ENCODE measurements at places on chromosomes 7 and 10.

DNA sequence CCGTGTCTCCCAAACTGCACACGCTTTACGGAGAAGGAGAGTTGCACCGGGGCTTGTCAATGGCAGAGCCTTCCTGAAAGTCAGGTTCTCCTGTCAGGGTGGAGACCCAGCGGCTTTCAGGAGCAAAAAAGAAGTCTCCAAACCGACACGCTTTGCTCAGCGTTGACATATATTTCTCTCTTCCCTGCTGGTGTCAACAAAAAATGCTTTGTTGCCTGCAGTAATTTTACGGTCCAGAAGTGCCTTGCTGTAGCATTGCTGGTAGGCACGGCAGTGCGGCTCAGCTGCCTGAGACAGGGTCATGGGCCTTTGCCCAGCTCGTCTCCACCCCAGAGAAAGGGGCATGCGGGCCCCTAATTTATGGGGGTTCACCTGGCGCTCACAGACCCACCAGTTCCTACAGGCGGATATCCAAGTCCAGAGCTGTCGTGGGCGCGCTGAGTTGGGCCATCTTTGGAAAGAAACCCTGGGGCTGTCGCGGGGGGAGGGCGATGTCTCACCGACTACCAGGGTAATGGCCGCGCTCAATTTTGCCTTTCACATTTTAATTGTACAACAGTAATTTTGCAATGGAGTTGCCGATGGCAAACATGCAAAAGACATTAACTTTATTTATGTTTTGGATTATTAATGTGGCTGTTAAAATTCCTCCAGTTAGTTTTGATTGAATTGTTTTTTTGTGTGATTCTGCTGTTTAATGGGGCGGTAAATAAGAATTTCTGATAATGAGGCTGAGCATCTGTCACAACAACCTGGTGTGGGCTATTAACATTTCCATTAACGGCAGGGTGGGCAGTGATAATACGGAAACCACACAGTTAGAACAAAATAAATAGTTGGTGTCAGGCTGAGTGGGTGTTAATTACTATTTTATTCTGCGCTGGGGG, 478.2 kb upstream of the FOXK1 start:
- DNase-seq = no peak

DNA sequence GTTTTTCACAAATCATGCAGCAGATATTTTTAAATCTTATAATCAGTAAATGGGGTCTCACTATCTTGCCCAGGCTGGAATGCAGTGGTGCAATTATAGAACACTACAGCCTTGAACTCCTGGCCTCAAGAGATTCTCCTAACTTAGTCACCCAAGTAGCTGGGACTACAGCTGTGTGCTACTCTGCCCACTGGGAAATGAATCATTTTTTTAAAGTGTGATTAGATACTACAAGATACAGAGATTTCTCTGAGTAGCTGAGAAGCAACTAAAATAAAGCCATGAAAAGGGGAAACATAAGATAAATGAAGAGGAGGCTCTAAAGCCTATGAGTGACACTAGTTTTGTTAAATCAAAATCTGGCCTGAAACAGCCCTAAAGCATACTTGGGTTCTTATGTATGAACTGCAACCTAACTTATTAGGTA, 119.7 kb downstream of the JMJD1C start:
- no peak for DNase-seq

DNA sequence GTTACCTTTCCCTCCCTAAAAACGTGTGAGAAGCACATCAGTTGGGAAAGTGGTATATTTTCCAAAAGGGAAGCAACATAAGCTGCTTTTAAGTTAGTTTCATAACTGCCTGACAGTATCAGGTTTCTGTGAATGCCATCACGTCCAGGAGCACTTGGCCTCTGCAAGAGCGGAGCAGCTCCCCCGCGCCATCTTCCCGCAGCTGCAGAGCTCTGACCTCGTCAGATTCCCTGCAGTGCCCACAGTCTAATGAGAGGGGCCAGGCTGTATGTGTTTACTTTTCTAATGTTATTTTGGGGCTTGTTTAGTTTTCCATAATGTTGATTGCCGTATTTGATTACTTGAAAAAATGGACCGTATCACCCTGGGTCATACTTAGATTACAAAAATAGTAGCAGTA, 74.2 kb downstream of the MGMT start:
- no peak for DNase-seq

DNA sequence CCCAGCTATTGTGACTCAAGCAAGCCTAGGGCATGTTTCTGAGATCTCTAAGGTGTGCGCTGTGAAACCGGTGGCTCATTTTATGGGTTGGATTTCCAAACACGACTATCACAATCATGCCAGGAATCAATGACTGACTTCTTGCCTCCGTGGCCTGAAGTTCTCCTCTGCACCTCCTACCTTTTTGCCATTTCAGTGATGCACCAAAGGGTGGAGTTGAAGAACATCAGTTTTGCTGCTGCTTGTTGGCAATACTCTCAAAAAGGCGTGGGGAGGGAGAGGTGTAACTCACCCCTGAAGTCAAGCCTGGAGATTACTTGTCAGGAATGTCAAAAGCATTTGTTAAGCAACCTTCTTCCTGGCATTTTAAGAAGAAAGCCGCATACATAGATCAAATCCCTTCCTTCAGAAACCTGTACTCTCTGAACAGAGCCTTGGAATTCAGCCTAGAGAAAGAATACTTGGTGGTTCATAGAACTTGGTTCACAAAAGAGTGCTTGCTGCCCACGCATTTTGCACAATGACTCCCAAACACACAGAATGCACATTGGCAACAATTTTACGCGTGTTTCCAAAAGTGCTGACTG, 41.0 kb downstream of the KIAA1217 start:
- DNase-seq = no peak

DNA sequence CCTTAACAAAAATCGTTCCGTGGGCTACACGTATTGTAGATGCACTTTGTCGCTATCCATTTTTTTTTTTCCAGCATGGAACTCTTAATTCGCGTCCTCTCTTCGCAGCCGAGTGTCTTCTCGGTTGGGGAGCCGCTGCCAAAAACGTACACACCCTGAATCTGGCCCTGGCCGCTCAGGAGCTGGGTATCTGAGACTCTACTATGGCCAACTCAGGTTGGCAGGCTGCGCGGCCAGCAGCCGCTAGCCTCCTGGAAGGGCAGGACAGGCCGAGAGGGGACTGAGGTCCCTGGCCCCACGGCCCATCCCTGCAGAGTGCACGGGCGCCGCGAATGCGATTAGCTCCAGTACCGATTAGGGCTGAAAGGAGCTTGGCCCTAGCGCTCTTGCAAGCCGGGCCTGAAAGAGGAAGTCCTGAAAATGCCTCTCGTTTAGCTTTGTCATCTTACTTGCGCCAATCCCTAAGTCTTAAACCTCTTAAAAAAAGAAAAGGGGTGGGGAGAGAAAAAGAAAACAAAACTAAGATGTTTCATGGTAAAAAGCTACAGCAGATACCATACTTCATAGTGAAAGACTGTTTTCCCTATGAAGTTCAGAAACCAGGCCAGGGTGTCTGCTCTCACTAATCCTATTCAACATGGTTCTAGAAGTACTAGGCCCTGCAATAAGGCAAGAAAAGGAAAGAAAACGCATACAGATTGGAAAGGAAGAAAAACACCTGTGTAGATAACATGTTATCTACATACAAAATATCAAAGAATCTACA, 113.2 kb upstream of the RHEB start:
- DNase-seq = peak; percentile 44

DNA sequence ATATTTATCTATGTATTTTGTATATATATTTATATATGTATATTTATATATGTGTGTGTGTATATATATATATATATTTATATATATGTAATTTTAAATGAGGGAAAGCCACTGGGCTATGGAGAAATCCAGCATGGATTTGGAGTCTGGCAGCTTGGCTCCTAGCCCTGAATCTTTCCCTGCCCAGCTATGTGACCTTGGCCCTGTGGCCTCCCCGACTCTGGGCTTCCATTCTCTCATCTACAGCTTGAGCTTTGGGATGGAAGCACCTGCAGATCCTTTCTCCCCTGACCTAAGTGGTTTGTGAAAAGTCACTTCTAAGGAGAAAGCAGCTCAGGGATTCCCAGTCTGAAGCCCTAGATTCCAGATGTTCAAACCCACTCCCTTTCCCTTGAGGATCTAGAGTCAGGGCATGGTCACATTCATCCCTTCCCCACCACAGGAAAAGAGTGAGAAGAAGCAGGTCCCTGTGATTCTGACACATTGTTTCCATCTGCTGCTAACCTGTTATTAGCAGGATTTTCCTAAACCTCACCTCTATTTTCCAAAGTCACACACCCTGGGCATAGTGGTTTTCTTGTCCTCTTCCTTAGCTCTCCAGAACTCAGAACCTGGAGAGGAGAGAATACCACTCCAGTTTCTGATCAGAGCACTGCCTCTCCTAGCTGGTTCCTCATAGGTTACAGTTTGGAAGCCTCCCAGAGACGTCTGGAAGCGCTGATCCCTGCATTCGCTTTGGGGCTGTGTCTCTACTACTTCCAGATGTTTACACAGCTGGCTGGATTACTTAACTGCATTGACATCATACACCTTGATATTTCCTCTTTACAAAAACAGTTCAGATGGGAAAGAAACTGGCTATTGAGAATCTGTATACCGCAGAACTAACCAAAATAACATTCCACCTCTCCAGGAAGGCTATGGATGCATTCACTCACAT, 327.5 kb upstream of the ZMIZ1 start:
- DNase-seq = no peak

DNA sequence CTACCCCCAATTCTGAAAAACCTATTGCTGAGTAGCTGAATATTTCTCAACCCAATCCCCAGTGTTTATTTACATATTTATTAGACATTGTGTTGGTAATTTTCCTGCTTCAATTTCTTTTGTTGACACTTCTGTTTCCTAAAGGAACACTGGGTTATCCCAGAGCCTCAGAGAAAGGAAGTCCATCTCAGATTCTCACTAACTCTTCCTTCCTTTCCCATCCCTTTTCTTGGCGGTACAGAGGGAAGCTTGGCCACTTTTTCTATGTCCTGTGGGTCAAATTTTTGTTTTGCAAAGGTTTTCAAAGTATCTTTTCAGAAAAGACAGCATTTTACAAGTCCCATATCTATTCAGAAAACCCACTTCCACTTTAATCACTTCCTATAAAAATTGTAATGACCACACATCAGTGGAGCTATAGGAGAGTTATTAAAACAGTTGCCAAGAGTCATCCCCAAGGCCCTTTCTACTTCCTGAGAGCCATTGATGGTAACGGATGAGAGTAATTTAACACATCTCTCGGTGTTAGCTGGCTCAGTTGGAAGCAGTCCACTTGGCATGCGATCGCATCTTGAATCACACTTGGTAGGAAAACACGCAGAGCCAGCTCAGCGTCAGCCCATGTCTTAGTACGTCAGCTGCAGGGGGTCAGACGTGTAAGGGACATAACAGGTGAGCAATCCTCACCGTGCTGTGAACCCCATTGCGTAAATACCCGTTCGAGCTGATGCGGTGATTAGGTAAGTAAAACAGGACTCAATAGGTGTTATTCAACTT, 231.1 kb upstream of the ADARB2 start:
- DNase-seq = no peak

DNA sequence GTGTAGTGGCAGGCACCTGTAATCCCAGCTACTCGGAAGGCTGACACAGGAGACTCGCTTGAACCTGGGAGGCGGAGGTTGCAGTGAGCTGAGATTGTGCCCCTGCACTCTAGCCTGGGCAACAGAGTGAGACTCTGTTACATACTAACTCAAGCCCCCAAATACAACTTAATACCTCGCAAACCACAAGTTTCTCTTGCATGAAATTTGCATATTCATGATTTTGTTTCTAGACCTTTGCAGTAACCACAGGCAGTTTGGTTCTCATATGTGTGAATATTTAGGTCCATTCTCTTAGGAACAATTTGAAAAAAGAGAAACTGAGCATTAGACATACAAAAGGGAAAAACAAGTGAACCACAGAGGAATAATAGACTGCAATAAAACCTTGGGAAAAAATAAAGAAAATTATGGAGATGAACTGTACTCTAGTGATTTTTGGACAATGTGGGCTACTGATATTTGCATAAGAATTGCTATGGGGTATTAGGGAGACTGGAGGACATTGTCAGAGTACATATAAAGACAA, 77.0 kb downstream of the ZNF277 start:
- no peak for DNase-seq

DNA sequence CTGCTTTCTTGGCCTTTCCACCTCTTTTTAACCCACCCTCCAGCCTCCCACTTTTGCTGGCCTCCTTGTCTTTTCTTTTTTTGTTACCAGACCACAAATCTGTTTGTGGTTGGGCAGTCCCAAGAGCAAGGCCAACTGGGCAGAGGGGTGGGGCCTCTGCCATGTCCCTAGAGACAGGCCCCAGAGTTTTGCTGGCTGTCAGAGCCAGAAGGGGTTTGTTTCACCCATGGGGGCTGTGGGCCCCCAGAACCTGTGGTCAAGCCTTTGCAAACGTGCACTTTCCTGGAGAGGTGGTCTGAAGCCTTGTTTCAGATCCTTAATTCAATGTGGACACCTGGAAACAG, 10.3 kb downstream of the ZMIZ1 start:
- no peak for DNase-seq

GRCh38 chr10:92656266-92656961, 33.3 kb upstream of the HHEX start:
- no peak for DNase-seq

- no peak for DNase-seq
Observed at GRCh38 chr10:72257051-72257892, 16.5 kb upstream of the DDIT4 start.

DNA sequence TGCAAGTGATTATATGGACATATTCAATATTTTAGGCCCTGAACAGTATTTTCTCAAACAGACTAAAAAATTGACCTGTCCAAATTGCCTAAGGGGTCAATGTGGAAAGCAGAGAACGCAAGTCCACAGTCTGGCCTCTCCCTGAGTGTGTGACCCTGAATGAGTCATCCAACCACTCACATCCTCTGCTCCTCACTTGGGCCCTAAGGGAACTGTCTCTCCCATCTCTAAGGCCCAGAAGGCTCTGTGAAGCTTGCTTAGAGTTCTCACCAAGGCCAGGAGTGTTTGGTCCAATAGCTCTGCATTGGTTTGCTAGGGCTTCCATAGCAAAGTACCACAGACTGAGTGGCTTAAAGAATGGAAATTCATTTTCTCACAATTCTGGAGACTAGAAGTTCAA, 155.1 kb downstream of the LSM5 start:
- DNase-seq = no peak

- DNase-seq = no peak
Observed at GRCh38 chr7:103988468-103989199, 824 bp downstream of the RELN start.

DNA sequence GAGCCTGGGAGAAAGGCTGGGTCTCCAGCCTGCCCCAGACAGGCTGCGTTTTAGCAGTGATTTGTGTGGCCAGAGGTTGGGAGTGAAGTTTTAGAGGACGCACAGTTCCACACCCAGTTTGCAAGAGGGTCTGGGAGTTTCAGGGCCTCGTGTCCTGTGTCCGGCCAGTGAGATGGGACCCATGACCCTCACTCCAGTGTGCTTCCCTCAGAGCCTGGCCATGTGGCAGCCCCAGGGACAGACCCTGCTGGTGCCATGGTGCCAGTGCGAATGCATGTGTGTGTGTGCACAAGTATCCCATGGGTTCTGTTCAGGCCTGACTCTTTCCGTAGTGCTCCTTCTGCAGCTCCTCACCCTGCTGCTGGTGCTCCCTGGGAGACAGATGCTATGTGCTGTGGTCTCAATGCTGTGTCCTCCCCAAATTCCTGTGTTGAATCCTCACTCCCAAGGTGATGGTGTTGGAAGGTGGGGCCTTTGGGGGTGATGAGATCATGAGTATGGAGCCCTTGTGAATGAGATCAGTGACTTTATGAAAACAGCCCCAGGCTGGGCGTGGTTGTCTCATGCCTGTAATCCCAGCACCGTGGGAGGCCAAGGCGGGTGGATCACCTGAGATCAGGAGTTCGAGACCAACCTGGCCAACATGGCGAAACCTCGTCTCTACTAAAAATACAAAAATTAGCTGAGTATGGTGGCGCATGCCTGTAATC, 16.5 kb downstream of the ECHDC3 start:
- DNase-seq = no peak

Data from activated effector memory CD4-positive, alpha-beta T cell treated with Interleukin-2 at 50 U/mL for 16 hours (primary cell).